Mesothelial cell of epicardium (in vitro differentiated cells): ENCODE measurements at places on chromosomes 2 and 18.

DNA sequence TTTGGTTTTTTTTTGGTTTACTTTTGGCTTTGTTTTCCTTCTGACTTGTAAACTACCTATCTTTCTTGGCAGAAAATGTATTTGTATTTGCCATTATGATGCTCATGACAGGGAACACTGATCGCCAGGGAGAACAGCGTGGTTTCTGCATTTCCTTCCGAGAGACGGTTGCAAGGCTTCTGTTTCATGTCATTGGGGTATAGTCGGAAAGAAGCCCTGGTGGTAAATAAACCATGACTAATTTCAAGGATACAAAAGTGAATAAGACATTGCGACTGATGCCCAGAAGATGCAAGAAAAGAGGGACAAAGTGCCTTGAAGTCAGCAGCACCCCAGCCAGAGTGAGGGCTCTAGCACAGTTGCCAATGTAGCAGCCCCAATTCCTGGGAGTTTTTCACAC lies 4.2 kb upstream of the CAPN14 start:
- H3K4me3 ChIP-seq, result no peak overlapping the region
- no peak for DNase-seq
- H3K27ac ChIP-seq, result no peak overlapping the region
- H3K36me3 ChIP-seq, result no peaks in the 10 kb centered on the region
- H3K27me3 ChIP-seq, result peaks cover 39% of the 10 kb centered on the region

- H3K4me3 ChIP-seq, result no peak overlapping the region
- peaks cover 2% of the 10 kb centered on the region for H3K36me3 ChIP-seq
- DNase-seq, result no peak
- H3K4me1 ChIP-seq, result peaks cover 20% of the 10 kb centered on the region
- no peak overlapping the region for H3K27ac ChIP-seq
- peaks cover 1% of the 10 kb centered on the region for H3K27me3 ChIP-seq
Measured at GRCh38 chr18:9755615-9756014, 47.5 kb downstream of the RAB31 start.

- peaks cover 6% of the 10 kb centered on the region for H3K27me3 ChIP-seq
- no peak overlapping the region for H3K4me3 ChIP-seq
- H3K36me3 ChIP-seq, result no peaks in the 10 kb centered on the region
- no peak for DNase-seq
Measured at GRCh38 chr18:75502286-75502685, 74.8 kb upstream of the SMIM21 start.

GRCh38 chr2:209624192-209624938 lies 147.3 kb upstream of the UNC80 start:
- H3K4me3 ChIP-seq, result no peak overlapping the region
- no peak overlapping the region for H3K27ac ChIP-seq
- H3K4me1 ChIP-seq, result peaks cover 16% of the 10 kb centered on the region
- H3K36me3 ChIP-seq, result no peaks in the 10 kb centered on the region

DNA sequence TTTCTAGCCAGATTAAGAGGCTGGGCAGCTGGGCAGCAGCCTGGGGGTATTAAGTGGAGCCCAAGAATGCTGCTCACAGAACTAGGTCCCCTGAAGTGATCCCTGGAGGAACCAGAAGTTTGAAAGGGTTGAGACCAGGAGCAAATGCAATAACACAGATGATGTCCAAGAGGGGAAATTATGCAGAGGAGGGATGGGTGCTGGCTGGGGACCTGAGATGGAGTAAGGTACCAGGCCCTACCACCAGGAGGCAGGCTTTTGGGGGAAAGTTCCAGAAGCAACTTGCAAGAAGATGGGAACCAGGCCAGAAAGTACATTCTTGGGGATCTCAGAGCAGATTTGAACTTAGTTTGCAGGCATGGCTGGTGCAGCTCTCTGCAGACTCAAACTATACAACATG lies 175.1 kb downstream of the NCK2 start:
- H3K36me3 ChIP-seq, result peaks cover 5% of the 10 kb centered on the region
- no peak overlapping the region for H3K27ac ChIP-seq
- H3K4me1 ChIP-seq, result no peaks in the 10 kb centered on the region
- no peak for DNase-seq

- no peaks in the 10 kb centered on the region for H3K4me1 ChIP-seq
- no peaks in the 10 kb centered on the region for H3K27me3 ChIP-seq
- no peak for DNase-seq
- no peak overlapping the region for H3K27ac ChIP-seq
- H3K36me3 ChIP-seq, result no peaks in the 10 kb centered on the region
Measured at GRCh38 chr2:146879882-146880281, 964.9 kb upstream of the ACVR2A start.

- H3K27me3 ChIP-seq, result peaks cover 6% of the 10 kb centered on the region
- H3K36me3 ChIP-seq, result no peaks in the 10 kb centered on the region
- DNase-seq, result no peak
- H3K4me3 ChIP-seq, result no peak overlapping the region
- H3K4me1 ChIP-seq, result peaks cover 29% of the 10 kb centered on the region
Measured at GRCh38 chr2:191789796-191790195, 57.1 kb downstream of the CAVIN2 start.

DNA sequence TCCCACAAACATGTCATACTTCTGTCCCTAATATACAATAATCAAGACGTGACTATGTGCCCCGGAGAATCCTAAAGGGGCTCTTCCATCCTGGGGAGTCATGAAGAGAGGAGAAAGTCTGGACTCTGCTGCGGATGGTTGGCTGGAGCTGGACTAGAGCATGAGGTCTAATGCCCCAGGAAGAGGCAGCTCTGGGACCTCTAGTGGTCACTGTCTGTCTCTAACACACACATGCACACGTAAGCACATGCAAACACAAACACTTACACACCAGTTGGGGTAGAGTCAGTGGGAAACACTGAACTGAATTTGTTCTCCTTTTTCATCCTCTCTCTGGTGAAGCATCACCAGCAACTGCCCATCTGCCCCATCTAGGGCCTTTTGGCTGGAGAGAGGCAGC lies 271.6 kb downstream of the TDRD15 start:
- peaks cover 7% of the 10 kb centered on the region for H3K4me1 ChIP-seq
- no peak for DNase-seq
- no peak overlapping the region for H3K27ac ChIP-seq
- peaks cover 3% of the 10 kb centered on the region for H3K27me3 ChIP-seq

DNA sequence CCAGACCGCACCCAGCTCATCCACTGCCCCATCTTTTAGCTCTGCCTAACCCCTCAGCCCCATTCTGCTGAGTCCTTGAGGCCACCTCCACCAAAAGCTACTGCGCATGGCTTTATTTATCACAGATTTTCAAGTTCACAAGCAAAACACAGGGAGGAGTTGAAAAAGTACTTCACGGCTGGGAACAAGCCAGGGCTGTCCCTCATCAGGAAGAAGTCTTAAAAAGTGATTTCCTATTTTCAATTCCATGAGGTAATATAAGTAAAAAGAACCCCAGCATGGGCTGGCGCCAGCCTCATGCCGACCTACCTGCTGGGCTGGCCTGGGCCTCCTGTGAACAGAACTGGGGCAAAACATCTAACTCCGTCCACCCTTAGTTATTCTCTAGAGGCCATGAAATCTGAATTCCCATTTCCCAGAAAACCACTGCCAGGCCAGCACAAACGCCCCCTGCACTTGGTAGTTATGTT lies 69.0 kb downstream of the POLR1A start:
- H3K27ac ChIP-seq, result peak overlapping the region; percentile 90
- H3K27me3 ChIP-seq, result no peaks in the 10 kb centered on the region
- DNase-seq, result no peak
- H3K36me3 ChIP-seq, result peaks cover 36% of the 10 kb centered on the region
- H3K4me1 ChIP-seq, result peaks cover 11% of the 10 kb centered on the region

GRCh38 chr2:60596411-60596810 lies 43.0 kb upstream of the BCL11A start:
- H3K27ac ChIP-seq, result no peak overlapping the region
- H3K4me3 ChIP-seq, result no peak overlapping the region
- peaks cover 14% of the 10 kb centered on the region for H3K36me3 ChIP-seq
- H3K4me1 ChIP-seq, result no peaks in the 10 kb centered on the region
- no peaks in the 10 kb centered on the region for H3K27me3 ChIP-seq
- DNase-seq, result no peak

DNA sequence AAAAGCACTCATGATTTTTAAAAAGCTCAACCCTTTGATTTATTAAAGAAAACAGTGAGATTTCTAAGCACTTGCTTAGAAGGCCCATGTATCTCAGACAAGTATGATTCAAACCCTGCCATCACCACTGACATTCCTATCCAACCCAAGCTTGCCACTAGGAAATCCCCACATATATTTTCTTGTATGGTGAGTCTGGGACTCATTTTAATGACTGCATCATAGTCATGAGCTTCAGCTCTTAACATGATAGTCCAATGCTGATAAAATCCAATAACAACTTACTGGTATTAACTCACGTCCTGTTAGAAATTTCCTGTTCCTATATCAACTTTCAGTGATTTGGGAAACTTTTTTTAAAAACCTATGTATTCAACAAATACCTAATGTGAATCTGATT lies 39.4 kb upstream of the NCKAP5 start:
- peaks cover 5% of the 10 kb centered on the region for H3K4me1 ChIP-seq
- no peak for DNase-seq
- no peaks in the 10 kb centered on the region for H3K36me3 ChIP-seq
- H3K27me3 ChIP-seq, result peaks cover 15% of the 10 kb centered on the region

DNA sequence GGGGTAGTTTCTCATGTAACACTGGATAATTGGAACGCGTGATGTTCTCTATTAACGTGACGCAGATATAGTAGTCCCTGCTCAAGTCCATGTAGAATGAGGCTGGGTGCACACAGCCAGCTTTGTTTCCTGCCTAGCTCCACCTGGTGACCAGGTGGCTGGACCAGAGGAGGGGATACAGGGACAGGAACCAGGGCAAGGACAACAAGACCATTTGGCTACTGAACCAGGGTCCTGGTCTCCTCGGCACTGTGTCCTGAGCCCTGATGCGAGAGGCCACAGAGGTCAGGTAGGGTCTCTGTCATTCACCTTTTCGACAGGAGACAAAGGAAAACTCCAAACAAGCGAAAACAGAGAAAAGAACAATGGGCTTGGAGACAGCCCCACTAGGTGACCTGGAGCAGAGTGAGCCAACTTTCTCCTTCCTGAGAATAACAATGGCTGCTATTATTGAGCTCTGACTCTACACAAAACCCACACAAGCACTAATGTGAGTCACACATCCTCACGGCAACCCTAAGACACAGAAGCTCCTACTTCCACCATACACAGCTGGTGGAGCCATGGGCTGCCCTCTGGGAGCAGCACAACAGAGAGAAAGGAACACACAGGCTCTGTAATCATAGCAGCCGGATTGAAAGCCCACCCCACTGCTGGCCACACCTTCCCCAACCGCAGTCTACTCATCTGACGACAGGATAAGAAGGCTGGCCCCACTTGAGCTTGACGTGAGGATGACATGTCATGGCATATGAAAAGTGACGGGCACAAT lies 67.3 kb upstream of the TEX51 start:
- DNase-seq, result no peak
- no peaks in the 10 kb centered on the region for H3K4me1 ChIP-seq
- H3K36me3 ChIP-seq, result no peaks in the 10 kb centered on the region
- H3K27ac ChIP-seq, result no peak overlapping the region
- no peak overlapping the region for H3K4me3 ChIP-seq

GRCh38 chr2:130332271-130333073 lies 10.2 kb upstream of the IMP4 start:
- peak overlapping the region; percentile 57 for H3K4me3 ChIP-seq
- H3K27me3 ChIP-seq, result peaks cover 24% of the 10 kb centered on the region
- H3K4me1 ChIP-seq, result peaks cover 25% of the 10 kb centered on the region

DNA sequence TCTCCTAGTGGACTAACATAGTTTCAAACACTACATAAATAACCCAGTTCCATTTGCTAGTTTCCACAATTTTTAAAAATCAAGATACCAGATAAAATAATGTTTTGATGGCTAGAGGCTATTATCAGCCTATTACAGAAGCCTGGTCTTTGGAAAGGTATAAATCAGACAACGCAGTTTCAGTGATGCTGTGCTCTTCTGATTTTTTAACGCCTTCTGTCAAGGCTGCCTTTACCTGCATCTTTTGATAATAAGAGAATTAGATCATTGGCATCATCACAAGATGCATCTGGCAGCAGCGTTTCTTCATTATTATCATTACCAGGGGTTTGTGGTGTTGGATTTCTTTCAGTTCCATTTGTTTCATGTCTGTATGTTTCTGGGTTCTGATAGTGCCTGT lies 268.7 kb downstream of the MTX2 start:
- no peak overlapping the region for H3K27ac ChIP-seq
- no peak overlapping the region for H3K4me3 ChIP-seq
- H3K27me3 ChIP-seq, result peaks cover 76% of the 10 kb centered on the region
- DNase-seq, result no peak
- peaks cover 20% of the 10 kb centered on the region for H3K4me1 ChIP-seq

DNA sequence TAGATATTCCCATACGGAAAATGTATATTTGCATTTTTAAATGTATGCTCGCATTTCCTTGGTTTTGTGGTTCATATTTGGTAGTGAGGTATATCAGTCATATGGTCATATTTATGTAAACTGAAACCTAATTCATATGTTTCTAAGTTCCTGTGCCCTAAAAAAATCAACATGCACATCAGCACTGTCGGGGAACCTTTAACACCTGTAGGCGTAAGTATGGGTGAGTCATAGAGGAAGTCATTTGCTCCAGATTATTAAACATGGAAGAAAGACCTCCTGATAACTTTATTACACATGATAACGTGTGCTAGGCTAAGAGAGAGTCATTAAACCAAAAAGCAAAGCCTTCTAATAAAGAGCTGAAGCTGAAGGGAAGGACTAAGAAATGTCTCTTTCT lies 437.7 kb downstream of the NRXN1 start:
- no peak for DNase-seq
- peaks cover 3% of the 10 kb centered on the region for H3K4me1 ChIP-seq
- H3K4me3 ChIP-seq, result no peak overlapping the region
- H3K27ac ChIP-seq, result no peak overlapping the region
- H3K27me3 ChIP-seq, result no peaks in the 10 kb centered on the region
- H3K36me3 ChIP-seq, result no peaks in the 10 kb centered on the region

DNA sequence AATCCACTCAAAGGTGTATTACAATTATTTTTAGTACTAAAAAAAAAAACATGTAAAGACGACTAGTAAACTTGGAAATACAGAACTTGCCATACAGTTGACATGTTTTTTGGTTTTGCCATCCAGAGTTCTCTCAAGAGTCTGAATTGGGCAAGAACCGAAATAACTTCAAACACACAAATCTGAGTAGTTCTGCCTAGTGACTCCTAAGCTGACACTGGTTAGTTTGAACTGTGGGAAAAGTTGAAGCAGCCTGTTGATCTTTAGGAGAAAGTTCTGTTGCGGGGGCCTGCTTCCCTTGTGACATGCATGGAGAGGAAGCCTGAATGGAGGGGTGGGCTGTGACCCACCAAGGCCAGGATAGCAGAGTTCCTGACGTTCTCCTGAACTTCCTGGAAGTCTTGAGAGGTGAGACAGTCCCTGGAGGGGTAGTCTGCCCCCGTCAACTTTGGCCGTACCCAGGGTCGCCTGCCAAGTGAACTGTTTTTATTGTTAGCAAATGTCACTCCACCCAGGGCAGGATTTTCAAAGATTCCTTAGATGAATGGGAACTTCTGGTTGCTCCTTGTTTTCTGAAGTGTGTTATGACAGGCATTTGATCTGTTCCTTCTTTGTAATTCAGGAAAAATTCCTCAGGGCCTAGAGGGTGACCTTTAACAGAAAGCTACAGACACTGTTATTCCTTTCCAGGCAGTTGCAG lies 85.6 kb upstream of the SPTBN1 start:
- peaks cover 20% of the 10 kb centered on the region for H3K4me1 ChIP-seq
- H3K36me3 ChIP-seq, result no peaks in the 10 kb centered on the region
- H3K27ac ChIP-seq, result no peak overlapping the region
- H3K27me3 ChIP-seq, result no peaks in the 10 kb centered on the region
